SW480 (cell line): ENCODE measurements at places on chromosomes 6 and 20.

- no peak for DNase-seq
Measured at GRCh38 chr6:54481091-54481490, 172.8 kb downstream of the TINAG start.

DNA sequence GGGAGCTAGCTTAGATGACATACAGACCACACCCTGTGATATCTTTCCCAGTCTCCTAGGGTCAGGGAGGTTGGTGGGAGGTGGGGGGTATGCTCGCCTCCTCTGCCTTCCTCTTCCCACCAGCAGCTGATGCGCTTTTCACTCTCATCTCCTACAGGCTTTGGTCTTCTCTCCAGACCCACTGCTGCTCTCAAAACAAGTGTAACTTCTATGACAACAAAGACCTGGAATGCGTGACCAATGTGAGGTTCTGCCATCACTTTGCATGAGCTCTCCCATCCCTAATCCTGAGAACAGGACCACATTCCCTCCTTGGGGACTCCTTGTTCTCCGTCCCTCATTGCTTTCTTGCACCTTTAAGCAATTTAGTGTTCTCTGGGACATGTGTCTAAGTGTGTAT, 2.7 kb downstream of the CTSA start:
- no peak for DNase-seq

GRCh38 chr6:41692730-41693129, 42.7 kb downstream of the TFEB start:
- no peak for DNase-seq

DNA sequence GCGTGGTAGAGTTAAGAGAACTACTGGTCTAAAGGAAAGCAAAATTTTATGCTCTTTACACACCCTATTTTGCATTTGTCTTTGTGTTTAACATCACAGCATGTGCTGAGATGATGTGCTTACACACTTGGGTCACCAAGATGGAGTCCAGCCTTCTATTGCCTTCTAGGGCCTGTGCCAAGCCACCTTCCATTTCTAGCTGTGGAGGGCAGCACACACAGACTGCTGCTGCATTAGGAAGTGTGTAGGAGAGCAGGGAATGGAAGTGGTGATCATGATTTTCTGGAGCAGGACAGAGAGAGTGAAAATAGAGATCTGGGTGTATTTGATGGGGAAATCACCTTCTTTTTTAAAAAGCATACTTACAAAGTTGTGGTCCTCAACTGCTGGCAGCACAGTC, 191.6 kb downstream of the SOX4 start:
- DNase-seq, result no peak

DNA sequence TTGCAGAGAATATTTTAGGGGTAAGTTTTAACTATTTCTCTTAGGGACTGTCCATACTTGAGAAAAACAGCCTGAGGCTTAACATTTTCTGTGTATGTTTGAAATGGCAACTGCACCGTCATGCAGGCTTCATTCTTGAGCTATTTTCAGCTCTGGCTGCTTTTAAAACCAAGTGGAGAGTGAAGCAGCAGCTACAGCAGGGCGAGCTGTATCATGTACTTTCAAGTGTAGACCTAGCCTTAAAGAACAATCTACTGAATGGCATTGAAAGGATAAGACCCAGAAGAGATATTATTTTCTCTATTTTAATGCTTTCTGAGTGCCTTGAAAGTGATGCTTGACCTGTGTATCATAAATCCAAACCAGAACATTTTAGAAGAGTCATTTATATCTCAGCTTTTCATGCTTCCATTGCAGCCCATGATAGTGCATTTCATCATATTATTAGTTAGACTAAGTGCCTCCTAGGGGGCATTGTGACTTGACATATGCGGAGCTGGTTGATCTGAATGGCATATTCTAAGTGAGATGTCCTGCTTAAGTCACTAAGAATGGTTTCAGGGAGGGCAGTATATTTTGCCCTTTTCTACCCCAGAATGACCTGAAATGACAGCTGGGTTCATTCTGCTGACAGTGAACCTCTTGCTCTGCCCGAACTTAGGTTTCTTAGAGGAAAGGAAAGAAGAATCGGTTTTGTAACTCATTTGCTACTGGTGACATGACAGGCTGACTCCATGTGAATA, 85.3 kb downstream of the NKAIN2 start:
- DNase-seq, result no peak

DNA sequence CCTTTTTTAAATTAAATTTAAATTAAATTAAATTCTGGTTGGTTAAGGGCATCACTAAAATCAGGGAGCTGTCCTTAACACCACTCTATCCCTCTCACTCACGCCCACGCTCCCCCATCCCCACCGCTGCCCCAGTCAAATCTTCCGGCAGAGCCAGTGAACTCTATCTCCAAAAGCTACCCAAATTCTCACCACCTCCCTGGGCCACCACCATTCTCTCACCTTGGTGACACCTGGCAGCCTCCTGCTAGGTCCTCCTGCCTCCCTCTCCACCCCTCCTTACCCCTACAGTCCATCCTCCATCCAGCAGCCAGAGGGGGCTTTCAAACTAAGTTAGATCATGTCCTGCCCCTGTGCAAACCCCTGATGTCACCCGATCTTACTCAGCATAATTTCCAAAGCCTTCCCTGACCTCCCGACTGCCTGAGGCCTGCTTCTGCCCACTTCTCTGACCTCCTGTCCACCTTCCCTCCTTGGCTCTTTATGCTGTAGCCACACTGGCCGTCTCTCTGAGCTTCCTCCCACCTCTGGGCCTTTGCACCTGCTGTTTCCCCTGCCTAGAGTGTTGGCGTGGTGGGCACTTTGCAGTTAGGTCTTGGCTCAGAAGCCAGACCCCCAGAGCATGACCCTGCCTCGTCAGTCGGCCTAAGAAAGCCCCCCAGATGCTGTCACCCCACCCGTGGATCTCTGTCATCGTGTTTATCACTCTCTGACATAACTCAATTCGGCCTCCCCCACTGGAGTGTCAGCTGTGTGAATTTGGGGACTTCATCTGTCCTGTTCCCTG, 24.7 kb downstream of the PTGIS start:
- no peak for DNase-seq

DNA sequence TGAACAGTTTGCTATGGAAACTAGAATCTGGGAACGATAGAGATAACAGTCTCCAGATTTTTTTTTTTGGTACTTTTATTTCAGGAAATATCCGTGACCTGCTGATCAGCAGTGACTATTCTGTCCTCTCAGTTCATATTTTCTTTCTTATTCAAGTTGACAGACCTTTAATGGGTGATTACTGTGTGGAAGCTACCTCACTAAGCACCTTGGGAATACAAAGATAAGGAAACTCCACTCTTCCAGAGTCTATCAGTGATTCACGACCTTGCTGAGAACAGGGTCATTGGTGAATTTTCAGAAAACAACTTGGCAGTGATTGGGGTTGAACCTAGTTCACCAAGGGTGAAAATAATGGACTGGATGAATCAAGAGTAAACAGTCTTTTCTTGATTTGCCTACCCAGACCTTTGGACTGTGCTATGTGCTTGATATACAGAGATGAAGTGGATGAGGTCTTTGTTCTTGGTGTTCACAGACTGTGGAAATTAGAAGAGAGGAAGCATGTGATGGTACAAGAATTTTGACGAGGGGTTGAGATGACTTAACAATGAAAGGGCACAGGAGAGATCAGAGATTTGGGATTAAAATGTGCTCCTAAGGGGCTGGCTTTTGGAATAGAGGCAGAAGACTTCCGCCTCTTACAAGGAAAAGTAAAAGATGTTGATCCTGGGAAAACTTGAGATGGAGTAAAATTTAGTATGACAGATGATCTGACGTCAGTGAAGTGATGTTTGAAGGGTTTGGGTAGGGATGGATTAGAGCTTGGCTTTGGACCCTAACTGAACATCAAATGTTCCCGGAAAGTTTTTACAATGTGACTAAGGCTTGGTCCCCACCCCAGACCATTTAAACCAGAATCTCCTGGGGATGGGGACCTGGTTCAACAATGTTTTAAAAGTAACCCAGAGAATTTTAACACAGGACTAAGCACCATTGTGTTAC, 1.2 kb downstream of the KAT14 start:
- DNase-seq, result no peak
